NCI-H446 treated with DMSO at 0.1 percent for 48 hours (cell line): ENCODE measurements at places on chromosomes 6 and 20.

- DNase-seq, result no peak
Measured at GRCh38 chr6:79699606-79700005, 68.5 kb downstream of the SH3BGRL2 start.

- DNase-seq, result no peak
Measured at GRCh38 chr6:117191448-117191847, 73.9 kb upstream of the VGLL2 start.

- DNase-seq, result no peak
Measured at GRCh38 chr20:14418376-14418775, 81.0 kb upstream of the FLRT3 start.

DNA sequence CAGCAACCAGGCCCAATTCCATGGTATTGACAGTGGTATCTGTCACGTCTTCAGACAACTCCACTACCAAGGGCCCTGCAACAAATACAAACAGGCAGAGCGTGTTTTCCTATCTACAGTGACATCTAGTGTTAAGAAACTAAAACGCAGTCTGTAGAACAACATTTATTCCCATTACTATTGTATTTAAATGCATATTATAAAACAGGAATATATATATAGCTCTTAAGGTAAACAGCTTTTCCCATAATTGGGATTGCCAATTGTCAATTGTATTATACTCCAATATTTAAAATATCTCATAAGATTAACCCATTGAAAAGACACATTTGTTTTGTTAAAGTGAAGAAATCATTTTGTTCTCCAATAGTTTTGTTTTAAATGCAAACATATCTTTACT lies 97.2 kb downstream of the KIF16B start:
- DNase-seq, result peak; percentile 68

DNA sequence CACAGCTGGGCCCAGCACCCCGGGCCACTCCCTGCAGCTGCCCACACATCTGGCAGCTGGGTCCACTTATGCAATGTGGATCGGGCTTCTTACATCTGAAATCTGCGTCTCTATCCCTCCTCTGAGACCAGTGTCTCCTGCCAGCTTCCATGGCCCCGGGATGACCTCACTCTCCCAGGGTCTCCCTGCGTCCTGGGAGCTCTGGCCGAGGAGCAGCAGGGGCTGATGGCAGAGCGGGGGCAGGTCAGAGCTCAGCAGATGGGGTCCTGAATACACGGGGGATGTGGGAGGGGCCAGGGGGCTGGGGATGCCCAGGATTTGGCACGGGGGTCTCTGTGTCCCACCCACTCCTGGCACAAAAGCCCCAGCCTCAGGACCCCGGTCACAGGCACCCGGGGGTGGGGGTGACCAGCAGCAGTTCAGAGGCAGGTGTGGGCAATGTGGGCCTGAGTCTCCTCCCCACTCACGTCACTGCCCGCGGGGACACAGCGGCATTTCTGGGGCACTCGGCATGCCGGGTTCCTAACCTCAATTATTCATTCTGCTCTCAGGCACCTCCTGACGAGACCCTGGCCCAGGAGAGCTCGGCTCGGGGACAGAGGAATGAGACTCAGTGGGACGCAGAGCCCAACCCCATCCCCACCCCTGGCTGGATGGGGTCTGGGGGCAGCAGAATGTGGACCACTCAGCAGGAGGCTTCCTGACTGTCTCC lies 16.4 kb downstream of the CHRNA4 start:
- DNase-seq, result no peak

DNA sequence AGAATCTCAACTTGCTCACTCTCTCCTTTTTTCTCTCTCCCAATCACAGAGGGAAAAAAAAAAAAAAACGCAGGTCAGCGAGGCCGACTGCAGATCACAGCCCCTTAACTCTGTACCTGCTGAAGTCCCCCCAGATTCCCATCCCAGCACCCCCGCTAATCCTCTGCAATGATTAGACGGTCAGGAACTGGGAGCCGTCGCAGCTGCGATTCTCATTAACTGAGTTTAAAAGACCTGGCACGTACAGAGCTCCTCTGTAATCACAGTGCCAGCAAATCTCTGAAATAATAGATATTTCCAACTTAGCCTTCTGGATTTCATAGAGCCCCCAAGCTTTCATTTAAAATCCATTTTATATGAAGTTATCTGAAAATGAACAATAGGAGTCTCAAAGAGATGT lies 84.4 kb downstream of the ANKRD60 start:
- no peak for DNase-seq

GRCh38 chr6:150877928-150878327 lies 12.4 kb downstream of the MTHFD1L start:
- no peak for DNase-seq

- DNase-seq, result no peak
Measured at GRCh38 chr6:168624948-168625347, 184.0 kb downstream of the SMOC2 start.

GRCh38 chr6:70889270-70889669 lies 67.6 kb downstream of the B3GAT2 start:
- DNase-seq, result no peak

DNA sequence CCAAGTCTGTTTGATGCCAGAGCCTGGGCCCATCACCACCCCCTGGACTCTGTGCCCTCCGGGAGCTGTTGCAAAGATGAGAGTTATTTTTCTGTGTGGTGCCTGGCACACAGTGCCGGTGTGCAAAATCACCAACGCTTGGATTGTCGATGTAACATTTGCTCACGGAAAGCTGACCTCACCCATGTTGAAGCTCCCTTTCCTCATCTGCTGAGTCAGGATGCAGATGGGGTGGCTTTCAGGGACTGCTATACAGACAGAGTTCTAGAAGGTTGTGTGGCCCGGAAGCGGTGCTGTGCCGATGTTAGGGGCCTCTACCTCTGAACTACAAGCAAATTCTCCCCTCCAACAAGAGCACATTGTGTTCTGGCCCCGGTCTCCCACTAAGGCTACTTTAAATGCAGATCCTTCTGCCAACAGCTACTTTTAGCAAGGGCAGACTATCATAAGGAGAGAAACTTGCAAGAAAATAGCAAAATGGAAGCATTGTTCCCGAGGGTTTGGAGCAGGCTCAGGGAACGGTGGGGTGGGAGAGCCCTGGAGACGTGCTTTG lies 34.0 kb downstream of the EYA2 start:
- DNase-seq, result no peak

GRCh38 chr6:151387175-151387970 lies 4.0 kb downstream of the ZBTB2 start:
- no peak for DNase-seq

DNA sequence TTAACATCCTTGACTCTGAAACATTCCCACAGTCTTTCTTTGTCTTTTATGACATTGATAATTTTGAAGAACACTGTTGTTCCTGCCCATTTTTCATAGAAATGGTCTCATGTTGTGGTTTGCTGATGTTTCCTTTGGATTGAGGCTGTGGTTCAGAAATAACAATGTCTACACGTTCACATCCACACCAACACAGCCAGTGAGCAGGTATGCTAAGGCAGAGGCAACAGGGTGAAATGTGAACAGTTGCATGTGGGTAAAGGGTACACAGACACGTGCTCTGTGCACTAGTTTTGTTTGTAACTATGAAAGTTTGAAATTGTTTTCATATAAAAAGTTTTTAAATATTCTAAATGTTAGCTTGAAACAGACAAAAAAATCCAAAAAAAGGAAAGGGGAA lies 78.4 kb downstream of the GINS1 start:
- no peak for DNase-seq

DNA sequence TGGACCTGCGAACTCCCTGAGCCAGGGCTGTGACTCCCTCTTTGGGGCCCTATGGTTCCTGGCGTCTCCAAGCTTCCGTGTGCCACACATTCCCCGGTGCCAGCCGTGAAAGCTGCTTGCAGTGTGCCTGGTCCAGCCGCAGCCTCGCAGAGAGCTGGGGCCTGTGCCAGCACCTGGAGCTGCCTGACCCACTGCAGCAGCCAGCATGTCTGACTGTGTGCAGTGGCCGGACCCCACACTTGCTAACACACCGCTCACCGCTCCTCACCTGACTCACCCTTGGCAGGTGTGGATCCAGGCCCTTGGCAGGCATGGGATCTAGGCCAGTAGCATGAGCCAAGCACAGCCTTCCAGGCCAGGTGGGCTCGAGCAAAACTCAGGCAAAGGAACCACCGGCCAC lies 227.5 kb downstream of the OTOR start:
- no peak for DNase-seq

DNA sequence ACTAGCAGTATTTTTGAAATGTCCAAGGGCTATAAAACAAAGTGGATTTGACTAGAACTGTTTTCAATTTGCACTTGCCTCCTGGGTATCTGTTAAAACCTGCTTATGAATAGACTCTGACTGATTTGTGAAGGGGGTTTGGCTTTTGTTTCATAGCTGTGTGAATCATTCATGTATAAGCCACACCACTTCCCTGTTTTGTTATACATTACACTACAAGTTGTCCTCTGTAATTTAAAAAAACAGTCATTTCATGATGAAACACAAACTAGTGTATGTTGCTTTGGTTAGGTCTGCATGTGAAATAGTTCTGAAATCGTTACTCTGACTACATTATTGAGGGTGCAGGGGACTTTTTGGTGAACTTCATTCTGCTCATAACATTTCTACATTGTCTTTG lies 121.7 kb downstream of the NKAIN2 start:
- DNase-seq, result no peak

DNA sequence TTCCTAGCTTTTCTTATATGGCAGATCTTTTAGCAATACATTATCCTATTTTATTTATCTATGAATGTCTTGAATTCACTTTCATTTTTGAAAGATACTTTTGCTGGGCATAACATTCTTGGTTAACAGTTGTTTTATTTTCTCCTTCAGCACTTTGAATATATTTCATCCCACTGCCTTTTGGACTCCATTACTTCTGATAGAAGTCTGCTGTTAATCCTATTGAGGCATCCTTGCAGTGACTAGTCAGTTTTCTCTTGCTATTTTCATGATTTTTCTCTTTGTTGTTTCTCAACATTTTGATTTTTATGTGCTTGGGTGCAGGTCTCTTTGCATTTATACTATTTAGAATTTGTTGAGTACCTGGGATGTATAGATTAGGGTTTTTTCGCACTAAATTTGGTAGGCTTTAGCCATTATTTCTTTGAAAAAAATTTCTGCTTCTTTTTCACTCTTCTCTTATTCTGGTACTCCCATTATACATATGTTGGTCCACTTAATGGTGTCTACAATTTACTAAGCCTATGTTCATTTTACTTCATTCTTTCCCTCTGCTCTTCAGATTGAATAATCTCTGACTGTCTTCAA lies 53.2 kb downstream of the PHACTR3 start:
- DNase-seq, result no peak

- no peak for DNase-seq
Measured at GRCh38 chr20:4383961-4384360, 337.7 kb upstream of the PRND start.

DNA sequence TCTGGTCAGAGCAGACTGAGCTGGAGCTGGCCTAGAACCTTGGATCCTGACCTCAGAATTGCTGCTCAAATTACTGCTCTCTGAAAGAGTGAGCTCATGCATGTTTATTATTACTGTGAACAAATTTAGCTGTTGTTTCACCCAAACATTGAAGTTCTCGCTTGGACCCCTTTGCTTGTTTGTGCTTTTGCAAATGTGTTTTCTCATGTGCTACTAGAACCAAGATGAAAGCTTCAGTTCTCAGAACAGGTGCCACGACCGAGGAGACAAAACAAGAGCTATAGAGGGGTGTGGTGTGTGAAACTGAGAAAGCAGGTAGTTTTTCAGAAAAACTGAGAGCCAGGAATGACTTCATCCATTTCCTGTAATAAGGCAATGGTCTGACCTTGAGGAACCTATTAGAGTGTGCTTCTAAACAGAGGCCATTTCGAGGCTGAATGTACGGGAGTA lies 50.0 kb upstream of the ESR1 start:
- DNase-seq, result no peak

- DNase-seq, result no peak
Measured at GRCh38 chr20:6698723-6699122, 68.8 kb upstream of the BMP2 start.

DNA sequence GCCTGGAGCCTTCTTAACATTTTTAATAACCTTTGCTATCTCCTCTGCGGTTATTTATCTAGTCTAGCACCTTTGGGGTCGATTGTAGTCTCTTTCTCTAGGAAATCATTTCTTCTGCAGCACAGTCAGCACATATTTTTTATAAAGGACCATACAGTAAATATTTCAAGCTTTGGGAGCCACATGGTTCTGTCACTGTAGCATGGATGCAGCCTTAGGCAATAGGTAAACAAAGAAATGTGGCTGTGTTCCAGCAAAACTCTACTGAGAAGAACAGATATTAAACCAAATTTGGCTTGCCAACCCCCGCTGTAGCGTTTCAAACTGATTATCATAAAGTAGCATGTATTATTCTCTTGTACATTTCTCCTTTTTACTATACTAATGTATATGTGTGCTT lies 95.7 kb downstream of the SLC23A2 start:
- no peak for DNase-seq

DNA sequence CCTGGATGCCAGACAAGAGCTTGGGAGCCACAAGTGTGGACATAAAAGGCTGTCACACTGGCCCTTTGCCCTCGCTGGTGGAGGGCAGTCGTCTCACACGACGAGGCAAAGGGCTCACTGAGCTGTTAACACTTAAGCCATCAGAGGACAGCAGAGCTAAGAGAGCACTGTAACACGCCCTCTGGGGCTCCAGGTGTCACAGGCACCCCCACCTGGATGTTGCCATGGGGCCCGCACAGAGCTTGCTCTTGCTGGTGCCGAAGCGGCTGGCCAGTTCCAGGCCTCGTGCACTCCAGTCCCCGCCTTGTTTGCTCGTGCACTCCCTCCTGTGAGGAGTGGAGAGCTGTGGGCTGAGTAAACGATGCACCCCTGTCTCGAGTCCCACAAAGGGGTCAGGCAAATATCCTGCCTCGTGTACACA lies 37.4 kb downstream of the SLC35D3 start:
- DNase-seq, result no peak

- DNase-seq, result no peak
Measured at GRCh38 chr6:106056746-106057390, 29.3 kb upstream of the PRDM1 start.

DNA sequence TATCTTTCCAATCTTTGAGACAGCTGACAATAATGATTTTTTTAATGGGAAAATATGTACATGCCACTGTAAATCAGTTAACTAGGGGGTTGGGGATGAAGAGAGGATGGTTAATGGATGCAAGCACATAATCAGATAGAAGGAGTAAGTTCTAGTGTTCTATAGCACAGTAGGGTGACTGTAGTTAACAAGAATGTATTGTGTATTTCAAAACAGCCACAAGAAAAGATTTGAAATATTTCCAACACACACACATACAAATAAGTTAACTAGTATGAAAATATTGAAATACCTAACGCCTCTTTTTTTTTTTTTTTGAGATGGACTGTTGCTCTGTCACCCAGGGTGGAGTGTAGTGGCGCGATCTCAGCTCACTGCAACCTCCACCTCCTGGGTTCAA lies 153.4 kb upstream of the SALL4 start:
- no peak for DNase-seq

- no peak for DNase-seq
Measured at GRCh38 chr6:24922170-24922569, 13.6 kb downstream of the RIPOR2 start.

DNA sequence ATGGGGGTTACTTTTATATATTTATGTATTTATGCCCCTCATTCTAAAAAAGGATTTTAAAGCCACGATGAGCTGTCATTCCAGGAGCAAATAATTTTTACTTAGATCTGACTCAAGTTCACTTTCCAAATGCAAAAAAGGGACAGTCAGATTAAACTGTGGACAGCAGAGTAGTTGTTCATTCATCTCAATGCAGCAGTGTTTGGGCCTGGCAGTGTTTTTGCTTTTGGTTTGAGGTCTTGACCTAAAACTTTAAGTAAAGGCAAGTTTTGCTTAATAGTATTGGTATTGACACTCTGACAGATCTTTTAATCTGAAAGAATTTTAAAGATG lies 13.9 kb downstream of the JARID2 start:
- no peak for DNase-seq

GRCh38 chr6:112153926-112154607 lies 66.7 kb downstream of the FAM229B start:
- DNase-seq, result peak; percentile 29

GRCh38 chr6:6661191-6661590 lies 72.7 kb downstream of the LY86 start:
- DNase-seq, result no peak
